ENCODE measurements at places on chromosomes 3 and 15.

- DNase-seq: no peak
These were observed 9.2 kb downstream of the EID1 start for GRCh38 chr15:48887144-48887543.

DNA sequence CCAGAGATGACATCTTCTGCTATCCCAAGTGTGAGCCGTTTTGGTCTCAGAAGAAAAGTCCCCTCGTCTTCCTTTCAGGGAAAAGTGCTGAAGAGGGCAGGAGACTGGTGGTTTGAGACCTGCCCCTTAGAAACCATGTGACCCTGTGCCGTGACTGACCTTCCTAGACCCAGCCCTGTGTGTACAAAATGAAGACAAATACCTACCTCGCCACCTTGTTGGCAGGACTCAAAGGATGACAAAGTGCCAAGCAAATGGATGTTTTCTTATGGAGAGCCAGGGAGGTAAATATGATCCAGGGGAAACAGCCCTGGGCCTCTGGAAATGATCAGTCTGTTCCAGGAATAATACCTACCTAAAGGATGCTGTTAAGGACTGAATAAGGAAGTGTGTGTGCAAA, 41.3 kb downstream of the FAM174B start:
- no peak for DNase-seq

- DNase-seq: no peak
These were observed 217.8 kb upstream of the CD96 start for GRCh38 chr3:111324151-111324550.

DNA sequence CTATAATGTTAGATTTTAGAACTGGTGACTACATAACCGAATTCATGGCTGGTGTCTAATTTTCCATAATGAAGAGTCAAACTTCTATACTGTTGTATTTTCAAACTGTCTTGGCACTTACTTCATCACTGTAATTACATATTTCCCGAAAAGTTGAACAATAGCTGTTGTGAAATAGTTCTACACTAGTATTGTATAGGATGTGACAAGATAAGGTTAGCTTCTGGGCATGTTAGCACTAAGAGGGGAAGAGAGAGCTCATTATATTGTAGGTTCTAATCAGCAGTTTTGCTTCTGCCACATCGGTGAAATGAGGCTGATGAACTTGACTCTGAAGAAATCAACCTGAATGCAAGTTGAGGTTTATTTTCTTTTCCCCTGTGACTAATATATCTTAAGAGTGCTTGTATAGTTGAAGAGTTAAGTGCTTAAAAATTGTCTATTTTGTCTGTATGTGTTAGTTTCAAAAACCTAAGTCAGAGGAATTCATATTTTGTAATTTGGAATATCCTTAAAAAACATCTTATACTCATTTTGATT, 8.9 kb downstream of the GYG1 start:
- no peak for DNase-seq

DNA sequence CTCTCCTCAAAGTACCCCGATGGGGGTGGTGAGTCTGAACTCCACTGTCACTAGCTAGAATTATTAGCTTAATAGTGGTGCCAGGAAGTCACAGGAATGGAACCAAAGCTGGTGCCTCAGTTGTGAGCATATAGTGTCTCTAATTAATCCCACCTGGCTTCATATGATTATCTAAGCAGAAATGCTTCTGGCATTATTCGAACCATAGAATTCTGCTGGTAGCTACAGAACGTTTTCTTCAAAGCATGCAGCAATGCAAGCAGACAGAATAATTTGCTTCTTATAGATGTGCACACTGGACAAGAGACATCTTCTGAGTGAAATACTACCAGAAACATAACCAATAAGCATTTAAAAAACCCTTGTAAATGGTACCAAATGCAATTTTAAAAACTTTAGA, 160.9 kb downstream of the IMPG2 start:
- no peak for DNase-seq

- DNase-seq: no peak
These were observed 5.0 kb downstream of the JMJD7 start for GRCh38 chr15:41832875-41833274.

DNA sequence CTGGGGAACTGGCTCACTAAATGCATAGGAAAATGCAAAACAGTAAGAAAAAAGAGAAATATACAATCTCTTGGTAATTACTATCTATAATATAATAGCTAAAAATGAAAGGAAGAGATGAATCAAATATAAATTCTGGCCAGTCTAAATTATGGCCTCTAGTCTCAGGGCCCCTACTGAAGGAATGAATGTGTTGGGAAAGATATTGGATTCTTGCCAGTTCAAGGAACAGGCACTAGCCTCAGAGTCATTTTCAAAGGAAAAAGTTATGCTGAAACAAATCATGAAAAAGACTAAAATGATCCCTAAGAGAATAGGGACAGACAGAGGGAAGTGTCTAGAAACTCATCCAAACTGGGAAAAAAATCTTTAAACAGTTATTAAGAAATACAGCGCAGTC, 62.4 kb downstream of the C3orf80 start:
- DNase-seq: no peak

GRCh38 chr15:63019511-63020109, 22.9 kb upstream of the TPM1 start:
- no peak for DNase-seq

All from stimulated activated CD8-positive, alpha-beta memory T cell treated with anti-CD3 and anti-CD28 coated beads, Interleukin-4, amount 100 ng/mL, for 4 hours (primary cell).